ENCODE measurements at places on chromosomes 5 and 9. TPM values are rescaled to one million over a fixed set of nuclear protein-coding genes. Genes with fewer than 3 reads are reported as not detected.

Gene STPG3
- total RNA-seq, result not detected

Gene PBX3
- 24.4 TPM for total RNA-seq

Gene PPP3R2
- not detected for total RNA-seq

GRCh38 chr5:159083548-159084452 is 15.9 kb downstream of the EBF1 start:
- no peak for DNase-seq

DNA sequence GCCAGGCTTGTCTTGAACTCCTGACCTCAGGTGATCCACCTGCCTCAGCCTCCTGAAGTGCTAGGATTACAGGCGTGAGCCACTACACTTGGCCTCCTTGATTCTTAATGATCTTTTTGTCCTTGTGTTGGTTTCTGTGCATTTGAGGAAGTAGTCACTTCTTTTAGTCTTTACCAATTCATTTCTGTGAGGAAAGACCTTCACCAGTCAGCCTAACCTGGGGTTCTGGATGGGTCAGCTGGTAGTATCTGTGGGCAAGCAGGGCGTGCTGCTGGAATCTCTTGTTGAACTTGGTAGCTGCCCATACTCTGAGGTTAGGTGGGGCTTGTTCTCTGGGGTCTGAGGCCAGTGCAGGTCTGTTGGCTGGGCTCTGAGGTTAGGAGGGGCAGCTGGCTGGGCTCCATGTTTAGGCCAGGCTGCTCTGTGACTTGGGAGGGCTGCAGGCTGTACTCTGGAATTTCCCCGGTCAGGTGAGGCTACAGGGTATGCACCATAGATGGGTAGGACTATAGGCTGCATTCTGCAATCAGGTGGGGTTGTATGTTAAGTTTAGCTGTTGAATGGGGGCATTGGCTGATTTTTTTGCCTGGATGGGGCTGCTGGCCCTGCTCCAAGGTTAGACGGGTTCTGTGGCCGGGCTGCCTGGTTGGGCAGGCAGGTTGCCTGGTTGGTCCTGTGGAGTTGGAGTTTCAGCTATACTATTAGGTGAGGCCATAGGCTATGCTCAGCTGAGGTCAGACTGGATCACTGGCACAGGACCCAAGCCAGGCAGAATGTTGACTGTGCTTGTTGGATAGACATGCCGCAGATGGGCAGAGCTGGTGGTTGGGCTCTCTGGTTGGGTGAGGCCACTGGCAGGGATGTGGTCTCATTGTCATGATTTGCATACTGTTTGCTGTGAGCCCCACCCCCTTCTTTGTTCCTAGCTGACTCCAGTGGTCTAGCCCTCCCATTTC is 19.2 kb downstream of the UBAP1 start:
- no peak for DNase-seq

DNA sequence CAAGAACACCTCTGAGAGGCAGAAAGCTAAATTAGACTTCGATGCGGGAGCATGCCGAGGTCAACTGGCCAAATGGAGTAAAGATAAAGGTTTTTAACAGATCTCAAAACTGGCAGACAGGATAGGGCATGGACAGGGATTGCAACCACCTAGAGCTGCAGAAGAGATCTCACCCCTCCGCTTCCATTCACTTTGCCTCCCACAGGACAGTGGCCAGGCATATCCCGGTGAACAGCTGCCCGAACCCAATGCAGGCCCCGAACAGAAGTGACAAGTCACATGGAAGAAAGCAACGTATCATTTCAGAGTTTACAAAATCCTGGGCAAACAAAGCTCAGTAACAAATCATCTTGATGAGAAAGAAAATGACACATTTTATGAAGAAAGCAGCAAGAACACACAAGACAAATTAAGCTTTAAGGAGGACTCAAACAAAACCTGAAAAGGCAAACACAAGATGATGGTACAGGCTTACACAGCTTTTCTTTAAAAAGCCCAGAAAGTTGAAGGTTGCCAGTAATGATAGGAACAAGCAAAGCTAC is 18.4 kb downstream of the RNF130 start:
- no peak for DNase-seq

GRCh38 chr5:141517312-141517711 is 28.4 kb downstream of the PCDHGC5 start:
- no peak for DNase-seq

DNA sequence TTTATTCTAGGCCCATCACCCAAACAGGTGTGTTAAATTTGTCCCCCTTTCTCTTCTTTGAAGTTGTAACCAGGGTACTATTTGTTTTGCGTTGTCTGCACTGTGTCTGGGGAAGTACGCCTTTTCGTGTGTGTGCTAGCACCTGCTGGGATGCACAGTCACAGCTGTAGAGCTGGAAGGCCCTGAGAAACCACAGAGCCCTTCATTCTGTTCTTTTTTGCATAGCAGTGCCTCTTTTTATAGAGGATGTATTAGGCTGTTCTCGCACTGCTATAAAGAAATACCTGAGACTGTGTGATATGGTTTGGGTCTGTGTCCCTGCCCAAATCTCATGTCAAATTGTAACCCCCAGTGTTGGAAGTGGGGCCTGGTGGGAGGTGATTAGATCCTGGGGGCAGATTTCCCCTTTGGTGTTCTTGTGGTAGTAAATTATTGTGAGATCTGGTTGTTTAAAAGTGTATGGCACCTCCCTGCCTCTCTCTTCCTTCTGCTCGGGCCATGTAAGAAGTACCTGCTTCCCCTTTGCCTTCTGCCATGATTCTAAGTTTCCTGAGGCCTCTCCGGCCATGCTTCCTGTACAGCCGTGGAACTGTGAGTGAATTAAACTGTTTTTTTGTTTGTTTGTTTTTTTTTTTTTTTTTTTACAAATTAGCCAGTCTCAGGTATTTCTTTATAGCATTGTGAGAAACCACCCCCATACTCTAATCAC is 14.0 kb downstream of the SEC61B start:
- DNase-seq, result no peak

DNA sequence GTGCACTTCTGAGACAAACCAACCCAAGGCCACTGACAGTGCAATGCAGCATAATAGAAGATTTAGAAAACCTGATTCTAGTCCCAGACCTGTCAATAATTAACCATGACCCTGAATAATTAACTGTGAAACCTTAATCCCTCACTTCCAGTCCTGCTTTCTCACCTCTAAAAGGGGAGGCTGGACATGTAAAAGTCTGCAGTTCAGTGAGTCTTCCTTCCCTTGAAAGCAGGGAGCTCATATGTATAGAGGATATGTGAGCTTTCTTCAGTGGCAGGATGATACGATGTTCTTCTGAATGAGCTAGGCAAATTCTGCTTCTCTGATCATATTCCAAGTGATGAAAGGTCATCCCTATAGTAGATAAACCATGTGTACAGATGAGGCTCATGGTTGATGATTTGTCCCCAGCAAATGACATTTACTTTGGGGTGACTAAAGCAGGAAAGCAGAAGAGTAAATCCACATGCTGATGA is 2.9 kb downstream of the KCNV2 start:
- no peak for DNase-seq
